AG09319 (cell line): ENCODE measurements at places on chromosomes 5 and 9.
A peak's percentile ranks its signal among the peaks of the same experiment; 100 is the strongest.

GRCh38 chr5:17118631-17119030 is 98.8 kb upstream of the BASP1 start:
- no peak for DNase-seq

DNA sequence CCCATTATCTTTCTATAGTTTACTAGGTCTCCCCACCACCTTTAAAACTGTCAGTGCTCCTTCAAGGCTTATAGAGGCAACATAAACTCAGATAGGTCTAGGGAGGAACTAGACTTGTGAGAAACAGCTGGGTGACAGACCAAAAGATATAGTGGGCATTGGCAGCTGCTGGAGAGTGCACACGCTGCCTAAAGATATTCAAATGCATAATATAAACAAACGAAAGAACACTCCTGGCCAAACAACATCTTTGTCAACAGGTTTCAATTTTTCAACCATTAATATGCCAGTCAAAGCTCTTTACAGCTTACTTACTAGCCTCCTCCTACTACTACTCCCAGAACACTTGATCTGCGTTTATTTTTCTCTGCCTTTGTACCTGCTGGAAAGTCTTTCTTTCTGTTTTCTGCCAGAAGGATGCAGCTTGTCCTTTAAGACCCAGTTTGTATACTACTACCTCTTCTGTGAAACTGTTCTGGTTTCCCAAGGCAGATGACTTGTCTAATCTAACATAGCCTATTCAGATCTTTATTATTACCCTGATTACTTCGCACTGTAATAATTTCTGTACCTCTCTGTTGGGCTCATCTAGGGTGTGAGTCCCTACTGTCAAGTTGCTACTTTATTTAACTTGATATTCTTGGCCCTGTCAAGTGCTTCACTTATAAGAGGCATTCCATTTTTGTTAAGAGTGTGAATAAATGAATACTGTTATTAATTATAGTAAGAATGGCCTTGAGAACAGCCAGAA is 14.3 kb downstream of the KDM3B start:
- no peak for DNase-seq

DNA sequence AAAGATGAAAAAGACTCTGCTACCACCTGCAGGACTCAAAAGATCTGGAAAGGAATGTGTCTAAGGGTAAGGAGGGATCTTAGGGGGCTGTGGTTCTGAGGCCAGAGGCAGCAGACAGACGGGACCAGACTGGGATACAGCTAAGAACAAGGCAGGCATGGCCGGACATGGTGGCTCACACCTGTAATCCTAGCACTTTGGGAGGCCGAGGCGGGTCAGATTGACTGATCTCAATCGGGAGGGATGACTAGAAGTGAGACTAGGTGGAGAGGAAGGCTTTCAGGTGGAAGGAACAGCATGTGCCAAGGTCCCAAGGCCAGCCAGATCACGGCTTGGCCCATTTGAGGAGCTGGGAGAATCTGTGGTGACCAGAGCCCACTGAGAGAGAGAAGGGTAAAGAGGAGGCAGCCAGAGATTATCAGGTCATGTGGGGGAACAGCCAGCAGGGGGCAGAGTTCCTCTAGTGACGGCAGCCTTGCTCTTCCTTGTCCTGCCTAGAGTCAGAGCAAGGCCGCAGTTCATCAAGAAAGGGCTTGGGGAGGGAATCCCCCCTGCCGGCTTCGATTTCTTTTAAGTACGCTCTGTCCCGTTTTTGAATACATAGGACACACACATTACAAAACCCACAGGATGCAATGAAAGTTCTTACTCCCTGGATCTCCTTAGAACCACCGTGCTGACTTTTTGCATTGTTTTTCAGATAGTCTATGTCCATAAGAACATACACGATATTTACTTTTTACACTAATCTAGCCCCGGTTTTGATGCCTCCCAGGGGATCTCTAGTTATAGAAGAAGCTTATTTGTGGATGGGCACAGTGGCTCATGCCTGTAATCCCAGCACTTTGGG is 2.6 kb upstream of the OLFML2A start:
- no peak for DNase-seq

DNA sequence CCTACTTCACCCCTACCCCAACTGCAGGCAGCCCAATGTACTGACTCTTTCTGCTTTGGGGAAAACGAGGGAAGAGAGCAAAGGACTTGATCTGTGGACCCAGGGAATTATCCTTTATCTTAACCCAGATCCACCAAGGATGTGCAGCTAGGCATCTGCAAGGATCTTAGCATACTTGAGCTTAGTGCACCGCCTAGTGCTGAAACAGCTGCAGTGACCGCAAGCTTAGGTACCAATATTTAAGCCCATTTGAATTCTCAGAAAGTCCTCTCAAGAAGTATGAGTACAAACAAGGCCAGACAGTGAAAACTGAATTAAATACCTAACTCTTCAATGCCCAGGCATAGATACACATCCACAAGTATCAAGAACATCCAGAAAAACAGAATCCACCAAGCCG is 576.7 kb upstream of the ADAMTS16 start:
- no peak for DNase-seq

DNA sequence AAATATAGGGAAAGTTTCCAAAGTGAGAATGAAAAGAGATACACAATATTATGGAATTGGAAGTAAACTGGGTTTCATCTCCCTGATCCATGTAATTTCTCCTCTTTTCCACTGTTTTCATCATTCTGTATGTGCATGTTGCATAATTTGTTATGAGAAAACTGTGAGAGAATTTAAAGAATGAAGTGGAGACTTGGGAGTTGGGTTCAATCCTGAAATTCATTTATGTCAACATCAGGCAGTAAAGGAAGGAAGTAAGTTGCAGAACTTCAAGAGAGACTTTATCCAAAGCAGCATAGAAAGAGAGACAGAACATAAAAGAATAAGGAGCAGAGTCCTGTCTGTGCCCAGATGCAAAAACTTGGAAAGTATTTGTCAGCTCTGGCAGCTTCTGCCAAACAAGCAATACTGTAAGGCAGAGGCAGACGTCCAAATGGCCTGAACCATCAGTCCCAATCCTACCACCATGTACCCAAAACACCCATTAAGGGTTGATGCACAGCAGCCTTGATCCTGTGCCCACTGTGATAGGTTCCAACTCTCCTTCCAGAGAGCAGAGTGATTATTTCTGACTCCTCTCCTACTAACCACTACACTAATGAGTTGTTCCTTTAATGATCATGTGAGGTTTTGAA is 425.3 kb upstream of the CDH6 start:
- no peak for DNase-seq

- DNase-seq, result no peak
Observed at GRCh38 chr9:3321186-3321585, 204.6 kb downstream of the RFX3 start.

DNA sequence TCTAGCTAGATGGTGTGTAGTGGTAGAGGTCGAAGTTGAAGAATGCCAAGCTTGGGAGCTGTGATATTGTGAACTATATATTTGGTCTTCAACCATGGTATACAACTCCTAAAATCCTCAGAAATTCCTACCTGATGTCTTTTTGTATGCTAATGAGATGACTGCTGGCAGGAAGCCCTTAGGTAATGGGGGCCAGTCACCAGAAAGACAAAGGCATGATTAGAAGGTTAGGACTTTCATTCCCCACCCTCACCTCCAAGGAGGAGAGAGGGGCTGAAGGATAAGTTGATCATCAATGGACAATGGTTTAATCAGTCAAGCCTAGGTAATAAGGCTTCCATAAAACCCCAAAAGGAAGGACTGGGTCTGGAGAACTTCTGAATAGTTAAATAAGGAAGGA is 285.7 kb upstream of the POU5F2 start:
- DNase-seq, result no peak

DNA sequence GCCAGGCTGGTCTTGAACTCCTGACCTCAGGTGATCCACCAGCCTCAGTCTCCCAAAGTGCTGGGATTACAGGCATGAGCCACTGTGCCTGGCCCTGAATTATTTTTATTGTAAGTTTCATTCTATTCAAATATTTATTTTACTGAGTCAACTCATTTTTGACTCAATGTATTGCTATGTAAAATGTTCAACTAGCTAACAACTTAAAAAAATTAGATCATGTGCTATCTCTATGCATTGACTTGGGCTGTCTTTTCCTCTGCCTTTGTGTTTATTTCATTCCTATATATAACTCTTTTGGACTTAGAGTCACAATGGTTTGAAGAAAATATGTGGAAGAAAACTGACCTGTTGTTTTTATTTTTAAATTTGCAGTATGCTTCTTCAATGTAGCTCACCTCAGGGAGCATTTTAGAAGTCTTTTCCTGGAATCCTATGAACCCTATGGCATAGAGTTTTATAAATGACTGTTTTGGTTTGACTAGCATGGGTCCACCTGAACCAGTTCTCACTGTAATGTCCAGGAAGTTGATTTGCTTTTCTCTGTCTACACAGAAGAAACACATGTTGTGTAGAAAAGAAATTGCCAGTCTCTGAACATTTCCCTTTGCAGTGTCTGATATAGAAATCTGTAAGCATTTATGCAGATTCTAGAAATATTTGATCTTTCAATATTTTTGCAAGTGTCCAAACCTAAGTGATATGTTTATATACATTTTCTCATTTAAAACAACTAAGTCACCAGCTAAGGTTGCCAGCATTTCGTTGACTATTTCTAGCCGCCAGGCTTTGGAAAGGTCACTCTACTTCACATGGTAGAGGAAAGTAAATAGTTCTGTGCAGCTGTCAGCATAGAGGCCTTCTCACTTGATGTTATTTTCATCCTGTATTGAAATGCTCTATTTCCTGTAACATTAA is 138.8 kb downstream of the PCSK1 start:
- no peak for DNase-seq

DNA sequence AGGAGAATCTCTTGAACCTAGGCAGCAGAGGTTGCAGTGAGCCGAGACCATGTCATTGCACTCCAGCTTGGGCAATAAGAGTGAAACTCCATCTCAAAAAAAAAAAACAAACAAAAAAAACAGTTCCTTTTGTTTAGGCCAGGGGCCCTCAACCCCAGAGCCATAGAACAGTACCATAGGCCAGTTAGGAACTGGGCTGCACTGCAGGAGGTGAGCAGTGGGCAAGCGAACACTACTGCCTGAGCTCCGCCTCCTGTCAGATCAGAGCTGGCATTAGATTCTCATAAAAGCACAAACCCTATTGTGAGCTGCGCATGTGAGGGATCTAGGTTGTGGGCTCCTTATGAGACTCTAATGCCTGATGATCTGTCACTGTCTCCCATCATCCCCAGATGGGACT is 49.1 kb upstream of the SUB1 start:
- DNase-seq, result no peak

DNA sequence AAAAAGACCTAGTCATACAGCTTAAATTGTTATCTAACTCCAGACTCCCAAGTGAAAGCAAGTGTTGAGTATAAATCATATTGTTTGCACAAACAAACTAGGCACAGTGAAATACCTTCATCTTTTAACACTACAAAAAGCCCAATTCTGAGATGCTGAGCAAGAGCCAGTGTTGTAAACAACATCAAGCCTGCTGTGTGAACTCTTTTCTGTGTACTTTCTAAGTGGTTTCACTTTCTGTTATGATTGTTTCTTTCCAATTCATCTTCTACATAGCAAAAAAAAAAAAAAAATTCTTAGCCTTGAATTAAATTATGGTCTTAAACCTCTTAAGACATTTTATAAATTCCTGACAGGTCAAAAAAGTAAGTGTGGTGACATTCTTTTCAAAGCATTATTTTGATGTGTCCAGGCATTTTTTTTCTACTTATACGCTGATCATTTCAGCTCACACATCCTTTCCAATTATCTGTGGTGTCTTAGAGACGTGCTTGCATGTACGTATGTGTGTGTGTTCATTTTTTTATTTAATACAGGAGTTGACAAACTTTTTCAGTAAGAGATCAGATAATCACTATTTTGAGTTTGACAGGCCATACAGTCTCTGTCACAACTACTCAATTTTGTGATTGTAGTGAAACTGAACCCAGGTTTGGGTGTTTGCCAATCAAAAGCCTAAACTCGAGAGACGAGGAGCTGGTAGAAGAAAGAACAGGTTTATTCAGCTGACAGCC is 556.1 kb downstream of the CDH9 start:
- DNase-seq, result no peak

GRCh38 chr5:125877248-125877647 is 546.0 kb upstream of the GRAMD2B start:
- no peak for DNase-seq

DNA sequence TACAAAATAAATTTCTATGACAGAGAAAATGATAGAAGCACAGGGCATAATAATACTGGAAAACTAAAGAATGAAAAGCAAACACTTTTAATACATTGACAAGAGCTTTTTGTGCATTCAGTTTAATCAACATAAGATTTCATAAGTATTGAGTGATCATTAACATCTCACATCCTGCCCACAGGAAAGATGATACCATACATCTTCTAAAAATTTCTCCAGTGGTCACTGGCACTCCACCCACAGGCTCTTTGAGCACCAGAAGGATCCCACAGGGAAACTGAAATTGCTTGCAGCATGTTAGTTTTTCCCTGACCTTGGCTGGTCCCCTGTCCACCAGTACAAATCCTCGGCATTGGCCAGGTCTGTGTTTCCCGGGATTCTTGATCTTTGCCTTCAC is 186.0 kb downstream of the CEMIP2 start:
- DNase-seq, result no peak

- no peak for DNase-seq
Observed at GRCh38 chr5:13976867-13977830, 32.7 kb upstream of the DNAH5 start.

GRCh38 chr9:101176384-101176783 is 147.9 kb downstream of the PLPPR1 start:
- no peak for DNase-seq

DNA sequence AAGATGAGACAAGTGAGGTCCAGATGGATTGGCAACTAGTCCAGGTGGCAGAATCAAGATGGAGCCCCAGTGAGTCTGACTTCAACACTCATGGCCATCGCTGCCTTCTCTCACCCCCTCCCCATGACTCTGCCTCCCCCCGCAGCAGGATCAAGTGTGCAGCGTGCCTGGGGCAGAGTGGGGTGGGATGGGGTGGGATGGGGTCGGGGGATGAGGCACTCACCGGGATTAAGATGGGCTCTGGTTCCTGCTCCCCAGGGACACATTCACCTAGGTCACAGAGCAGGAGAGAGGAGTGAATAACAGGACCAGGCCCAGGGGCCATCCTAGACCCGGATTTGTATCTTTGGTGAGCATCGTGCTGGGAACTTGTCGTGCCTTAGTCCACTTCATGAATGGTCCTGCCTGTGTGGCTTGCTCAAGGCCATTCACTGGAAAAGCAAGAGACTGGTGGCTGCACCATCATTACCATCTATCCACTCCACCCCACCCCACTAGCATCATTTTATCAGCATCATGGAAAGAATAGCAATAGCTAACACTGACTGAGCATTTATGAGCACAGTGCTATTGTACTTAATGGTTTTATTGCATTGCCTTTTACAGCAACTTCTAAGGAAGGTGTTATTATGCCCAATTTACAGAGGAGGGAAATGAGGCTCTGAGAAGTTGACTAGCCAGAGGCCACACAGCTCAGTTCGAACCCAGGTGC is 8.5 kb downstream of the AMBP start:
- DNase-seq, result no peak

- no peak for DNase-seq
Observed at GRCh38 chr5:103617913-103618312, 55.3 kb upstream of the NUDT12 start.

DNA sequence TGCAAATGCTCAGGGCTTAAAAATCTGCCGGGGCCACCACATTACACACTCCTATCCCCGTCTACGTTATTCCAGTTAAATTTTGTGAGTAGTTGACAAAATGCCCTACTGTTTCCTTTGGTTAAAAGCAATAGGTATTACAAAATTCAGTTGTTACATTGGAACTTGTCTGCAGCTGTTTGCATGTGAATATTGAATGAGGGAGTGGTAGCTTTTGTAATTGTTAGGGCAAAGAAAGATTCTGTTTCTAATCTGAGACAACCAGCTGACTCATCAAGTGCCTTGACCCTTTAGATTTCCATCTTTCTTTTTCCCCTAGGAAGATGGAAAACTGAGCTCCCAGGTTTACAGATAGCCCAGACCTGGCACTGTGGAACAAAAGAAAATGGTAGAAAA is 30.2 kb downstream of the MAML1 start:
- peak; percentile 34 for DNase-seq
